Esophagus squamous epithelium (tissue), 5 donors: ENCODE measurements at places on chromosomes 6 and 20.

DNA sequence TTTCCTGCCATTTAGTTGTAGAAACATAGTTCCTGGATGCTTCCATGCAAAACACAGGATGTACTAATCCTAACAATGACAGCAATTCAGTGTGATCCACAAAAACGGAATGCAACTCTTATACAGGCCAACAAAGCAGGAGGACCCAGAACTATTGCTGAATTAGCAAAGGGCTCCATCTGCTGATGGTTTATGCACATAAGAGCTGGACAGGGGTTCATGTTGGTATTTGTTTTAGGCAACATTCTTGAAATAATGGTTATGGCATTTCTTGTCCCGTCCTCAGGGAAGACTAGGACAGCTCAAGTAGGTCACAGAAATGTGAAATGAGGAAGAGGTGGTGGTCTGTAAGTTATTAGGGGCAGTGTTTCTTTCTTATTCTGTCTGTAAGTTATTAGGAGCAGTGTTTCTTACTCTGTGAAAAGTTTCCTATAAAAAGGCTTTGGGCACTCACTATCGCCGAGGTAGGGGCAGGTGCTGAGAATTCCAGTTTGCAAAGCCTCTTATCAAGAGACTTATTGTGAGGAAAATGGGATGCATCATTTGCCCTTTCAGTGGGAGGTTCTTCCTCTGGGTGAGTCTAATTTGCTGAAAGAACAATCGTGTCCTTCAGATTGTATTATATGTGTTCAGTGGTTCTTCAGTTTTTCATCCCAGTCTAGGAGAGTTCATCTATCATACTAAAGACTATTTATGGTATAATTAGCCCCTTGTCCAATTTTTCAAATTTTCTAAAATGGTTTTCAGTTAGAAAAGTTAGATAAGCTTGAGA, 171.1 kb downstream of the MCHR2 start:
- DNase-seq = no peak

DNA sequence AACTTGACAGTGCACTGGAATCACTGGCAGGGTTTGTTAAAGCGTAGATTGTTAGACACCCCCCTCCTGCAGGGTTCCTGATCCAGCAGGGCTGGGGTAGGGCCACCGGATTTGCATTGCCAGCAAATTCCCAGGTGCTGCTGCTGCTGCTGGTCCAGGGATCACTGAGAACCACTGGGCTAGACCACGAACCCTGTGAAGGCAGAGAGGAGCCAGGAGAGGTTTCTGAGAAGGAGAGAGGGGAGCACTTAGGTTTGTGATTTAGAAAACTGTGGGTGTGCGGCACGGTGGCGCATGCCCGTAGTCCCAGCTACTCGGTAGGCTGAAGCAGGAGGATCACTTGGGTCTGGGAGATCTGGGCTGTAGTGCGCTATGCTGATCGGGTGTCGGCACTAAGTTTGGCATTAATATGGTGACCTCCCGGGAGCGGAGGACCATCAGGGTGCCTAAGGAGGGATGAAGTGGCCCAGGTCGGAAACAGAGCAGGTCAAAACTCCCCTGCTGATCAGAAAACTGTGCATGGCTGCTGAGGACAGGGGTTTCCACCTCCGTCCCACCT, 53.6 kb upstream of the FAM83D start:
- DNase-seq = no peak

DNA sequence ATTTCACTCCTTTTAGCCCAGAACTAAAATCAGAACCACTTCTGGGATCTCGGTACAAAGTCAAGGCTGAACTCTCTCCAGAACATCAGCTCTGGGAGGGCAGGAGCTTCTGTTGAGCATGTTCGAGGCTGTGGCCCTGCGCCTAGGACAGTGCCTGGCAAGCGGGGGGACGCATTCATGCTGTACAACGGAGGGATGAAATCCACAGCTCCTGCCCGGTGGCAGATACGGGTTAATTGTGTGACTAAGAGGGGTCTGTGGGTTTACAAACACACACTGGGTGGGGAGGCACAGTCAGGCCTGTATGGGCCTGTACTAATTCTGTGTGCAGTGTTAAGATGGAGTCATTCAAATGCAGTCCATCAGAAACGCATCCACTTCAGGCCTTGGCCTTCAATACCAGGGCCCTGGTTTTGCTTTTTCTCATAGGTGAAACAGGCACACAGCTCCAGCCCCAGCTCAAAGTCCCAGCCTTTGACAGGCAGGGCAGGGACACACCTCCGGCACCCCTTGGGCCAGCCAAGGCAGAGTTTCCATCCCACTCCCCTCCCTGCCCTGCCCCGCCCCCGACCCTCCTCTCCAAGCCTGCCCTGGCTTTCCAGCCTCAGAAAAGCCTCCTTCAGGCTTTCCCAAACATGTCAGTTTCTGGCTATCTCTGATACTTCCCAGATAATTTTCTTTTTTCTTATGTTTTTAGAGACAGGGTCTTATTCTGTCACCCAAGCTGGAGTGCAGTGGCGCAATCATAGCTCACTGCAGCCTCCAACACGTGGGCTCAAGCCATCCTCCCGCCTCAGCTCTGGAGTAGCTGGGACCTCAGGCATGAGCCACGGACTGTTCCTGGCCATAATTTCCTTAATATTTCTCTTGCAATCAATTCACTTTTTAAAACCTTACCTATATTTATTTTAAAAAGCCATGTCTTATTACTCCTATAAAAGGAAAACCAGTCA, 109.8 kb downstream of the SULF2 start:
- no peak for DNase-seq

- no peak for DNase-seq
Observed at GRCh38 chr6:36657942-36658544, 20.5 kb upstream of the CDKN1A start.

GRCh38 chr6:12899046-12899833, 182.7 kb downstream of the PHACTR1 start:
- DNase-seq = no peak

- no peak for DNase-seq
Observed at GRCh38 chr6:2547355-2547754, 203.4 kb downstream of the MYLK4 start.

DNA sequence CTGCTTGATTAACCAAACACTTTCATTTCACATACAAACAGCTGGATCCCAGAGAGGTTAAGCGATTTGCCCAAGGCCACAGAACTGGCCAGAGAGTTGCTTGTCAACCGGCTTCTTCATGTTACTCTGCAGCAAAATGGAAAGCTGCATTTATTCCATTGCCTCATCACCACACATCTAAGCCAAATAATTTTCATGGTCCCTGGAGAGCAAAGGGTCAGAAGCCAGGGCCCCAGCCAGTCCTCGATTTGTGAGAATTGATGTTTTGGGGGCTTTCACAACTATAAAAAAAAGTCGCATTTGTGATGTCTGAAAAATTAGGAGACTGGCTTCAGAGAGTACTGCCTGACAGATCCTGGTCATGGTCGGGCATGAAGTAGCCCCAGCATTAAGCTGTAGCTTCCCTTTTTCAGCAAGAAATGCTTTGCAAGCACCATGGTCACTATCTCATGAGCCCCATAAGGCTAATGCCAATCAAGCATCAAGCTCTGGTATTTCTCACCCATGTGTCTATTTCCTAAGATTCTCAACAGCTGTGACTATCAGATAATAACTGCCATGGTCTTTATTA, 95.8 kb downstream of the BANF2 start:
- no peak for DNase-seq

DNA sequence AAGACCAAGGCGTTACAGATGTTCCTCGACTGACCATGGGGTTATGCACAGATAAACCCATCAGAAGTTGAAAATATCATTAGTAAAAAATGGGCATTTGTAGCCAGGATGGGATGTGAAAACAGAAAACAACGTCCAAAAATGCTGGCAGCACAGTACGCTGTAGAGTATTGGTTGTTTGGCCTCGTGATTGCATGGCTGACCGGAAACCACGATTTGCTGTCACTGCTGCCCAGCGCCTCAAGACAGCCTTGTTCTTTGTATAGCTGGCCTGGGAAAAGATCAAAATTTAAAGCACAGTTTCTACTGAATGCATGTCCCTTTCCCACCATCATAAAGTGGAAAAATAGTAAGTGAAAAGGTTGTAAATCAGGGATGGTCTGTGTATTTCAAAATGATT, 41.9 kb downstream of the MTHFD1L start:
- DNase-seq = no peak

- no peak for DNase-seq
Observed at GRCh38 chr6:124993327-124993726, 31.1 kb downstream of the RNF217 start.

DNA sequence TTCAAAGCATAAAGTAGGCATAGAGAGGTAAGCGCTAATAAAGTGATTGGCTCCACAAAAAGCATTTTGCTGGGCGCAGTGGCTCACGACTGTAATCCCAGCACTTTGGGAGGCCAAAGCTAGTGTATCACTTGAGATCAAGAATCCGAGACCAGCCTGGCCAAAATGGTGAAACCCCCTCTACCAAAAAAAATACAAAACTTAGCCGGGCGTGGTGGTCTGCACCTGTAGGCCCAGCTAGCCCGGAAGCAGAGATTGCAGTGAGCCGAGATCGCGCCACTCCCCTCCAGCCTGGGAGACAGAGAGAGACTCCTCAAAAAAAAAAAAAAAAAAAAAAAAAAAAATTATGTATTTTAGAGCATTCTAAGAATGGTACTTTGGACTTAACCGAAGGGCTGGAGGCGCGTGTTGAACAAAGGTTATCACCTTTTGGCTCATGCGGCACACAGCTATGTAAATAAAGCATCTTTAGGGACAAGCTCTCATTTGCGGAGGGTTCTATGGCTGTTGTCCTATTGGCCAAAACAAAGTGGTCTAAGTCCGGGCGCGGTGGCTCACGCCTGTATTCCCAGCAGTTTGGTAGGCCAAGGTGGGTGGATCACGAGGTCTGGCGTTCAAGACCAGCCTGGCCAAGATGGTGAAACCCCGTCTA, 17.4 kb downstream of the HFE start:
- no peak for DNase-seq

DNA sequence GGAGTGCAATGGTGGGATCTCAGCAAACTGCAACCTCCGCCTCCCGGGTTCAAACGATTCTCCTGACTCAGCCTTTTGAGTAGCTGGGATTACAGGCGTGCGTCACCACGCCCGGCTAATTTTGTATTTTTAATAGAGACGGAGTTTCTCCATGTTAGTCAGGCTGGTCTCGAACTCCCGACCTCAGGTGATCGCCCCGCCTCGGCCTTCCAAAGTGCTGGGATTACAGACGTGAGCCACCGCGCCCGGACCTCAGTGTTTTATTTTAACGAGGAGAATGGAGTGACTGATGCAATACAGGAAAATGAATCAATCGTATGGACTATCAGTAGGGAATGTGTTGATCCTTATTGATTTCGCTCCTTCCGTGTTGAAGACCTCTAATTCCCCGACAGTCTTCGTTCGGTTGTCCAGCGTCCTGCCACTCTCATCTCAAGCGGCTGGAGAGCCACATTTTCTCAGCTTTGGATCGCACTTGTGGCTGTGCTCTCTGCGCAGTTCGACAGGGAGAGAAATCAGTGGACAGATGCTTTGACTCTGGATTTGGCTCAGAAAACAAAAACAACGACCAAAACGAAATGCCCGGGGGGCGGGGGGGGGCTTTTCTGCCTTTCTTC, 166.2 kb downstream of the TRIM27 start:
- no peak for DNase-seq

DNA sequence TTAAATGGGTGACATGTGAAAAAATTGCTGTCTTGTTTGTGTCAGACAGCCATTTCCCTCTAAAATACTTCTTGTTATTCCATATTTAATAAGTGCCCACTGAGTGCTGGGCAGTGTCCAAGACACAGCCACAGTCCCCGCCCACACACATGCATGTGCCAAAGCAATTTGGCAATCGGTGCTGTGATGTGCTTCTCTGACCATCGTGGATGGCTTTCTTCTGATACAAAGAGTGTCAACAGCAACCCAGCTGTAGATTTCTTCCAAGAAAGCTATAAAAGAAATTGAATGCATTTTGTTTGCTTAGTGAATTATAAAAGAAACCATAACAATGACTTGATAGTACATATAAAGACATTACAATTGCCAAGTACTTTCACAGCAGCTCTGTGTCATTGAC, 140.5 kb upstream of the ATXN1 start:
- DNase-seq = no peak

DNA sequence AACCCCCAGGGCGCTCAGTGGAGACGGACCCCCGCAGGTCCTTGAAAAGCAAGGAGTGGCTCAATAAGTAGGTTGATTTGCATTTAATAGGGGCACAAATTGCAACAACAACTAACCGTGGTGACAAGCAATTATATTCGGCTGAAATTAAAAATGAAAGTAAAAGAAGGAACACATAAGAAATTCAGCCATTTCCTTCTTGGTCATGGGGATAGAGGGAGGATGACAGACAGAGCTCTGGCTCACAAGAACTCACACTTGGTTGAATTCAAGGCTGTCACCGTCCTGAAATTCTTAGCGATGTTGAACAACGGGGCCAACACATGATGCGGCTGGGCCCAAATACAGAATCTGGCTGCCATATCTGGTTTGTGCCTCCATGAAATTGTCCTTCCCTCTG, 129.0 kb downstream of the EDN3 start:
- DNase-seq = no peak

DNA sequence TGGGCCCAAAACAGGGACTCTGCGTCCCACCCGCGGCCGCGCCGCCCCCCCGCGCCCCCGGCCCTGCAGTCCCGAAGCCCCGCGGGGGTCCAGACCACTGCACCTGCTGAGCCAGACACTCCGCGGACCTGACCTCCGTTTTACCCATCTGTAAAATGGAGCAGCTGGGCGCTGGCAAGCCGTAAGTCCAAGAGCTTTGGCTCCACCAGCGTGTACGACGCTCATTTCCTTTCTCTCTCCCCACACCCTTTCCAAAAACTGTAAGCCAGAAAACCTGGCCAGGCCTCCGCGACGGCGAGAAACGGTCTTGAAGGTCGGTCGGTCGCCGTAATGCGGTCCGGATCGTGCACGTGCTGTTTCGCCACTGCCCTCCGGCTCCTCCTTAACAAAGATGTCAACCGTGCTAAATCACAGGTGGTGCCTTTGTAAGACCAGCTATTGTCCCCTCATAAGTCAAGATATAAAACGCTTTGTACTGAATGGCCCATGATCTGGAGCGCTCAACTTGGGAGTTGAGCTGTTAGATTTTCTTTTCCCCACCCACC, 7.8 kb upstream of the NR2E1 start:
- no peak for DNase-seq

- DNase-seq = no peak
Observed at GRCh38 chr6:26411751-26412150, 9.7 kb downstream of the BTN3A1 start.

DNA sequence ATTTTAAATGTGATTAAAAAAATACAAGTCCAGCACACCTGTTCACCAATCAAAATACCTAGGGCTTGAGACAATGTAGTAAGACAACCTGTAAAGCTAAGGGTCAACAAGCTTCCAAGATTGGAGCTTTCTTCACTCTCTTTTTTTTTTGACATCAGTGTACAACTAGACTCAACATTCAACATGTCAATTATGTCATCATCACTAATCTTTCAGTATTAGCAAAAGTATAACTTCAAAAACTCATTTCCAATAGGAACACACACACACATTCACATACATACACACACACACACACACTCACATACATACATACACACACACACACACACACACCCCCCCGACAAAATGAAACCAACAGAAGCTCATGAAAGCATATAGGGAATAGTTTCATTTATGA, 26.0 kb downstream of the PRKN start:
- no peak for DNase-seq

DNA sequence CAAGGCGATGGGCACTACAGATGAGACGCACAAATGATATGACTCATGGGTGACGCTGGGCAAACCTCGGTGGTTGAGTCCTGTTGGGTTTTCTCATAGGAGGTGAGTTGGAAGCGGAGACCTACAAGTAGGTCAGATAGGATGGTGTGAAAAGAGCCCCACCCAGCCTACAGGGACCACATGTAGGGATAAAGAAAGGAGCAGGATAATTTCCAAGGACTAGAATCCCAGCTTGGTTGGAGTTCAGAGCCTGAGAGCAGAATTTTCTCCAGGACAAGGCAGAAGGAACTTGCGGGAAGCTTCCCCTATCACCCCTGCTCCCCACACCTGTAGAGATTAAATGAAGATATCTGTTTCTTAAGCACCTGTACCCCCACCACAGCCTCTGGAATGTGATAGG, 489.7 kb upstream of the CDH4 start:
- DNase-seq = no peak
